ENCODE measurements at places on chromosomes 6 and 20.

DNA sequence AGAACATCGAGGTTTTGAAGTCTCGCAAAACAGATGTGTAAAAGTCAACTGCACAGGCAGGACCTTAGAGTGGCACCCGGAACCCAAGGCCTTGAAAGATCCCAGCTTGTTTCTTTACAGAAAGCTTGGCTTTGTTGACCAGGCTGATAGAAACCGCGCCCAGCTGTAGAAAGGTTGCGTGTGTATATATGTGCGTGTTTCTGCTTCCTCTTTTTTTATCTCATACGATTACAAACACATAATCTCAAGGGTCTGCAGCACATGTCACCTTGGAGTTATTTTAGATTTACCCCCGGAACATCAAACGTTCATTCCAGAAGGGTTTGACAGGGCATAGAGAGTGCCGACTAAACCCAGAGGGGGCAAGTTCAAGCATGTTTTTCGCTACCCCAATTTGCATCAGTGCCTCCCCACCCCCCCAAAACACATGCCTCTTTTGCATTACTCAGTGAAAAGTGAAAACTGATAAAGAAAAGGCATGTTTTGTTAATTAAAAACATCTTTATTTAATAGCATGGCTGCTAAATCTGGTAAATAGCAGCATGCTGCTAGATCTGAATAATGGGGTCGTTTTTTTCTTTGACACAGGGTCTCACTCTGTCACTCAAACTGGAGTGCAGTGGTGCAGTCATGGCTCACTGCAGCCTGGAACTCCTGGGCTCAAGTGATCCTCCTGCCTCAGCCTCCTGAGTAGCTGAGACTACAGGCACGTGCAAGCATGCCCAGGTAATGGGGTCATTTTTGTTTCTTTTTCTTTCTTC, 33.2 kb upstream of the NCOA3 start:
- DNase-seq, result no peak

DNA sequence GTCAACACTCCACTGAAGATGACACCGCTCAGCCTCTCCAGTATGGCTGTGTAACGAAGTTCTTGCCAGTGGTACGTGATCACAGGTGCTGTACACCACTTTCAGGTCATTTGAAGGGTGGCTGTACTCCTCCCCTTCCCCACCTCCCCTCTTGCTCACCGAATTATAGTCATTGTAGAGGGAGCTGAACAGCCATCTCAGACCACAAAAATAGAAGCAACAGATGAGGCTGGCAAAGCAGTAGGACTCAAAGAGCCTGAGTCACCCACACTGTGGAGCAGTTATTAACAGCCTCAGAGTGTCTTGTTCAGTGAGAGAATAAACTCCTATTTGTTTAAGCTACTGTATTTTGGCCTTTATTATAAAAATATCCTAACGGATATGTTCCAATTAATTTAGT, 192.5 kb upstream of the MCHR2 start:
- no peak for DNase-seq

DNA sequence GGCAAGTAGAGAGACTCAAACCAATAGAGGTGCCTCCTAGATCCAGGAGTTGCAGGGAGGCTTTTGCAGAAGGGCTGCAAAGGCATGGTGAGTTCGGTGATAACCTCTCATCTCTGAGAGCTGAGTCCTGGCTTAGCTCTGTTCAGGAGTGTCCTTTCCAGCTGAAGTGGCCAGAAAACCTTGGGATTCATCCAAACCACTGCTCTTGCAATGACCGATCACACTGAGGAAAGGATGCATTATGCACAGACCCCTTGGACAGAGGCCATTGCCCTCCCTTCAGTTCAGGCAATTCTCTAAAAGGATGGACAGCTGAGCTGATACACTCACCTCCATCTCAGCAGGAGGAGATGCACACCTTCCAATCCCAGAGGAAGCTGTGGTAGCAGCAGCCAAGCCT, 158.8 kb upstream of the ENPP5 start:
- DNase-seq, result no peak

- no peak for DNase-seq
Observed at GRCh38 chr20:54524849-54525248, 49.5 kb downstream of the DOK5 start.

- no peak for DNase-seq
Observed at GRCh38 chr6:22965889-22966288, 396.5 kb downstream of the HDGFL1 start.

DNA sequence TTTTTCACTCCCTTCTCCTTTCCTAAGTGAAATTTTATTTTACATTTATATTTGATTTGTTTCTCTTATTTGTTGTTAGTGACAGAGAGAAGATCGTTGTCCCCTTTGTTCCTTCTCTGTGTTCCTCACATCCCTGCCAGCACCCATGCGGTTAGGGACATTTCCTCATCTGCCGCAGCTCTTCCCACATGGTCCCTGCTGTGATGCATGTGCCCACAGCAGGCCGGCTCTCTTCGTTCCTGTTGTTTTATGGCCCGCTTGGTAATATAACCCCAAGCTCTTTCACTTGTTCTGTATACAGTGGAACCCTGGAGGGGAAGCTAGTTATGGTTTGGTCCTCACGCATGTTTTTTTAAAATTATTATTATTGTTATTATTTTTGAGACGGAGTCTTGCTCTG, 23.6 kb downstream of the DTD1 start:
- no peak for DNase-seq

DNA sequence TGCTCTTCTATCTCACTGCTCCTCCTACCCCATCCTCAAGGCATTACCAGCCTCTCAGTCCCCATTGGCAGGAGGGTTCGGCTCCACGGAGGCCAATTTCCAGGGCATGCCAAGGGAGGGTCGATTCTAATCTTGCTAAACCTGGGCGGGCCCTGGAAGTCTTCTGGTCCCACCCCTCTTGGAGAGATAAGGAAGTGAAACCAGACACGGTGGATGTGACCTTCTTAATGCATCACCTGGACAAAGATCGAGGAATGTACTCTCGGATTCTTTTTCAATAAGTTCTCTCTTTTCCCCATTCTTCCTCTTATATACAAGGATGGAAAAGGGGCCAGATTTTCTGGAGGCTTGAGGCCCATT, 112.2 kb upstream of the ARMC2 start:
- no peak for DNase-seq

DNA sequence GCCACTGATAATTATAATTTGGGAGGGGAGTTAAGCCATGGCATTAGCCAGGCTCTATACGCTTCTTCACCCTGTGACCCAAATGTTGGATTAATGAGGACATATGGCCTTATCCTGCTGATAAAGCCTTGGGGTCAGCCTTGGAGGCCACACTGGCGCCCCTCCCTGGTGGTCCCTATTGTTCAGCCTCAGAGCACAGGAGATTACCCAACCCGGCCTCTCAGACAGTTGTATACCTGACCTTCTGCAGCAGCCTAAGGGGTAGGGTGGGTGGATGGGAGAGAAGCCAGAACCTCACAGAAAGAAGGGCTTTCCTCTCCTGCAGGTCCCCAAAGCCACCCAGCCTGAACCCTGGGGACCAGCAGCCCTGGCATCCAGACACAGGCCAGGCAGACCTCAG, 76.8 kb downstream of the LINC00237 start:
- DNase-seq, result no peak

DNA sequence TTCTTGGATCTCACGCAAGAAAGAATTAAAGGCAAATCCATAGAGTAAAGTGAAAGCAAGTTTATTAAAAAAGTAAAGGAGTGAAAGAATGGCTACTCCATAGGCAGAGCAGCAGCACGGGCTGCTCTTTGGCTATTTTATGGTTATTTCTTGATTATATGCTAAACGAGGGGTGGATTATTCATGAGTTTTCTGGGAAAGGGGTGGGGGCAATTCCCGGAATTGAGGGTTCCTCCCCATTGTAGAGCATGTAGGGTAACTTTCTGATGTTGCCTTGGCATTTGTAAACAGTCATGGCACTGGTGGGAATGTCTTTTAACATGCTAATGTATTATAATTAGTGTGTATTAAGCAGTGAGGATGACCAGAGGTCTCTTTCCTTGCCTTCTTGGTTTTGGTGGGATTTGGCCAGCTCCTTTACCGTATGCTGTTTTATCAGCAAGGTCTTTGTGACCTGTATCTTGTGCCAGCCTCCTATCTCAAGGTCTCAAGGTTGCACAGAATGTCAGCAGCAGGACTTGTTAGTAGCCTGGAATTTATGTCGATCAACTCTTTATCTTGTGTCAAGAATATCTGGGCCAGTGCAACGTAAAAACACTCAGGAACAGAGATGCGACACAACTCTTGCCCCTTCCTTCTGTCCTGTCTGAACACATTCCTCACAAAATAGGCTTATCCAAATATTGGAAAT, 931.4 kb downstream of the QKI start:
- no peak for DNase-seq

DNA sequence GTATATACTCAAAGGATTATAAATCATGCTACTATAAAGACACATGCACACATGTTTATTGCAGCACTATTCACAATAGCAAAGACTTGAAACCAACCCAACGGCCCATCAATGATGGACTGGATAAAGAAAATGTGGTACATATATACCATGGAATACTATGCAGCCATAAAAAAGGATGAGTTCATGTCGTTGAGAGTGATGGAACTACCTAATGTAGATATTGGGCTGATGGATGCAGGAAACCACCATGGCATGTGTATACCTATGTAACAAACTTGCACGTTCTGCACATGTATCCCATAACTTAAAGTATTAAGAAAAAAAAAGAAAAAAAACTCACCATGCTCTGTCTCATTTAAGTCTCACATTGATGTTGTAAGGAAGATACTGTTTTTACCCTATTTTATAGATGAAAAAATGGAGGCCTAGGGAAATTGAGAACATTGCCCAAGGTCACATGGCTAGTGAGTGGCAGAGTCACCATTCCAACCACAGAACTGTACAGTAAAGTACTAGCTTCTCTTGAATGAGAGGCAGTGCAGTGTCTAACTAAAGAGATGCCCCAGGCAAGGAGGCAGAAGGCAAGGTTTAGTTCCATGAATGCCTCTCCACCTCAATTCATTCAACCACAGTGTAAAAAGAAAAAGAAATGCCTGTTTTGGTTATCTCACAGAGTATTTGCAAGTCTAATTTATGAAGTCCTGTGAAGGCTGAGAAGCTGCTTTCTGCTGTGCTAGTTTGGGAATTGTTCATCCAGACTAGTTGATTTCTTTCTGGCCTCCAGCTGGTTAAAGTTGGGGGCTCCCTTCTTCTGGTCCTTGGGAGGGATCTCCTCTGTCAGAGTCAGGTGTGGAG, 68.2 kb downstream of the FIG4 start:
- DNase-seq, result no peak

DNA sequence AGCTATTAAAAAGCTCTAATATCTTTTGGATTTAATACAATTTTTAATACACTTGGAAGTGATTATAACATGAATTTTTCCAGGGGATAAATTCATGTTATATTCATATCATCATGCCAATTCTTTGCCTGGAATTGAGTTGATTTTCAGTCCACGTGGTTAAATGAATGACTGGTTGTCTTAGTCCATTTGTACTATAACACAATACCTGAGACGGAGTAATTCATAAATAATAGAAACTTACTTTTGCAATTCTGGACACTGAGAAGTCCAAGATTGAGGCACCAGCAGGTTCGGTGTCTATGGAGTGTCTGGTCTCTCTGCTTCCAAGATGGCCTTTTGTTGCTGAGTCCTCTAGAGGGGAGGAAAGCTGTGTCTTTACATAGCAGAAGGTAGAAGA, 66.2 kb upstream of the TRDN start:
- no peak for DNase-seq

GRCh38 chr6:161890832-161891297, 617.0 kb upstream of the AGPAT4 start:
- DNase-seq, result no peak
